ENCODE measurements at places on chromosomes 2 and 18.

DNA sequence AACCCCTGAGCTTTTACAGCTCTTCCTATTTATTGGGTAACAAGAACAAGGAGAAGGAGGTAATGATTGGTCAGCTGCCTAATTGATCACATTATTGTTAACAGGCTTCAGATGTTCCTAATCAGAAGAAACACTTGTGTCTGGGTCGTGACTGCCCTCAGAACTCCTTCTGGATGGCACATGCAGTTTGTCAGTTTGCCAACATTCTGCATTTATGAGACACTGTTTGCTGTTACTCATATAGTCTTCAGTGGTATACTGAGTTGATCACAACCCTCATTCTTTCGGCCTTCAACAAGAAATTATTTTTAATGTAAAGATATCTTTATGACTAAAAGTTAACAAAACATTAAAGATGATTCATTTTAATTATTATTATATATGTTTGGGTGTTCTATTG is 95.7 kb upstream of the DOCK10 start:
- DNase-seq: no peak

DNA sequence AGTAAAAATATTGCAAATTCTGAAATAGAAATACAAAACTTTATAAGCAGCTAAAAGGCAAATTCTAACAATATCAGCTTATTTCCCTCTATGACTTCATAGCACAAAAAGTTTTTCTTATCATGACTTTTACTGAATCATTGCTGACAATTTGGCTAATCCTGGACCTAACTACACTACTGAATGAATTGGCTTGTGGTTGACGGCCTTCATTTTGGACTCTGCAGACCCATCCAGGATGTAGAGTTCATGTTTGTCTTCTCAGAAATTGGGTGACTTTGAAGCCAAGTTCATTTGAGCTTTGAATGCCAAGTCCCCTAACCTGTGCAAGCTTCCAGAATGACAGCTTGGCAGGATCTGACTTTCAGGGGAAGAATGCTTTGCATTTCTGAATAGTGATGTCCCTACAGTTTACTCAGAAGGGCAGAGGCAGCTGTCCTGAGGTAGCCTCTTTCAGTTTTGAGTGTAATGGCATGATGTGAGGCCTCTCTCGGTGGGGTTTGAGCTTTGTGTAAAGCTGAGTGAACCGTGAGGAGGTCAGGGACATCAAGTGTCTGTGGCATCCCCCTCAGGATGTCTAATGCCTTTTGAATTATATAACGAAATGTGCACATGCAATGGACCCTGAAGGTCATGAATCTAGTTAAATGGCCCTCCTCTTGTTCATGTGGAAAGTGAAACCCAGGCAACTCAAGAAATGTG is 48.0 kb downstream of the EFEMP1 start:
- DNase-seq: no peak

GRCh38 chr18:13260197-13260934 is 41.8 kb downstream of the LDLRAD4 start:
- no peak for DNase-seq

DNA sequence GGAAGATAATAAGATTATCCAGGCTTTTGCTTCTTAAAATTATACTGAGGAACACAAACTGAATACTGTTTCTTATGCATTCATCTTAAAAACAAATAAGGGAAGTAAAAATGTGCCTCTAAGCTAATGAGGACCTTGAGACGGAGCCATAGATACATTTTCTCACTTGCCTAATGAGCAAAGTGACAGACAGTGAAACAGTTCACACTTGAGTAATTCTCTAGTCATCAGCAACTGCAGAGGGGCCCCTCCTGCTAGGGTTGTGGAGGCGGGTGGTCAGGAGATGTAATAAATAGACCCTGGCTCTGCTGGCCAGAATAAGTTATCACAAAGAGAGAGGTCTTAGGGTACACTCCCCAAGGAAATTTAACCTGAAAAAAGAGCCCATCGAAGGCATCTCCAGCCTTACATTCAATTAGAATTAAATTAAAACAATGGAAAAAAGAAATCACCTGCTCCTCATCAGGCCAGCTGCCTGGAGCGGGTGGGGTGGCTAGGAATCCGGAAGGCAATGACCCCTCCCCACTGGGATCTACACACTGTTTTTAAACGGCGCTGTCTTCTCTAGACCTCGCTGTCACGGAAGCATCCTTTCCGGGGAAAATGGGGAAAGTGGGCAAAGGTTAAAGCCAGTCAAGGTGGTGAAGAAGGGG is 32.6 kb upstream of the INSIG2 start:
- no peak for DNase-seq

DNA sequence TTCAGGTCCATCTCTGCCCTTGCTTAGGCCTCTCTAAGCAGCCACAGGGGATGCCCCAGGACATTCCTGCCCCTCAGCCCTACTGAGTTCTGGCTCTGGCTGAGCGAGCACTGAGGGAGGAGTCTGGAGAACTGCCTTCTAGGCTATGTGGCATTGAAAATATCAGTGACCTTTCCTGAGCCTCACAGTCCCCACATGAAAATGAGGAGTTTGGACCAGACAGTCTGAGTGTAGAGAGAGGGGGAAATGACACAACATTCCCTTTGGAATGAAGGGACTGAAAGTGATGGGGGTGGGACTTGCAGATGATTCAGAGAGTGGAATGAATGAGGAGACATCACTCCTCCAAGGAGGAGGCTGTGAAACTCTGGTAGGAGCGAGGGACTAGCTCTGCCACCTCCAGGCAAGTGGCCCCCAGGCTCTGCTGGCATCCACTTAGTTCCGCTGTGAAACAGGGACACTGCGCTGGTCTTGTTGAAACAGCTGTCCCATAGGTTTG is 8.0 kb downstream of the TNS1 start:
- no peak for DNase-seq

- no peak for DNase-seq
Measured at GRCh38 chr2:67289921-67290371, 107.2 kb upstream of the ETAA1 start.
